Glutamatergic neuron (in vitro differentiated cells): ENCODE measurements at places on chromosomes 7 and 10.

GRCh38 chr7:45889367-45890067 lies 1.2 kb downstream of the IGFBP1 start:
- DNase-seq = no peak

DNA sequence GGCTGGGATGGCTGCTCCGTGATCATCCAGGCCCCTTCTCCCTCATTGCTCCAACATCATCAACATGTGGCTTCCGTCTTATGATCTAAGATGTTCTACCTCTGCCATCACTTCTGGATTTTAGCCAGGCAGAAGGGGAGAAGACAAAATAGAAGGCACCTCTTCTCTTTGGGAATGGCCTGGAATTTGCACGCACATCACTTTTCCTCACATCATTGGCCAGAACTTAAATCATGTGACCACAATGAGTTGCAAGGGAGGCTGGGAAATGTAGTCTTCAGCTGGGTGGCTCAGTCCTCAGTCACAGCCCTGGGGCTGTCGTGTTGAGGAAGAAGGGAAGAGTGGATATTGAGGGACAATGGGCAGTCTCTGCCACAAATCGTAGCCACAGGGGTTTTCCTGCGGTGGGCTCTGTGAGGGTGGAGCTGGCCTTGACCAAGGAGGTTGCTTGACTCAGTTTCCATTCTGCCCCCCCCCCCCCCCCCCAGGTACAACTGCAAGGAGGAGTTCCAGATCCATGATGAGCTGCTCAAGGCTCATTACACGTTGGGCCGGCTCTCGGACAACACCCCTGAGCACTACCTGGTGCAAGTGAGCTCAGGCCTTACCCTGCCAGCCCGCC lies 50.3 kb downstream of the PALD1 start:
- DNase-seq = peak; percentile 54

DNA sequence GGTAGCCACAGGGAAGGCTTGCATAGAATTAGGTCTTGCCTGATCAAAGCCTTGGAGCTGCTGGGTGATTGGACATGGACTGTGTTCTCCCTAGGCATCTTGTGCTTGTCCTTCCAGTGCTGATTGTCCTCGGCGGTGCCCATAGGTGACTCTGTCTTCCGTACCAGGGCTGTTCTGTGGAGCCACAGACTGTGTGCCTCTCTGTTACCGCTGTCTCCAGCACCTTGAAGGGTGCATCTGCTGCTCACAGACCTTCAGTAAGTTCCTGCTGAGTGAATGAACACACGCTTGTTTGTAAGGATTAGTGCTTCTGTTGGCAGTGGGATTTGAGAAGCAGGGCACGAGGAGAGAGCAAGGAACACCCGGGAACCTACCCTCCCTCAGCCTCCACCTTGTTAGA lies 116.7 kb downstream of the CELF2 start:
- DNase-seq = no peak

GRCh38 chr10:84706875-84707274 lies 378.5 kb downstream of the CCSER2 start:
- DNase-seq = no peak

DNA sequence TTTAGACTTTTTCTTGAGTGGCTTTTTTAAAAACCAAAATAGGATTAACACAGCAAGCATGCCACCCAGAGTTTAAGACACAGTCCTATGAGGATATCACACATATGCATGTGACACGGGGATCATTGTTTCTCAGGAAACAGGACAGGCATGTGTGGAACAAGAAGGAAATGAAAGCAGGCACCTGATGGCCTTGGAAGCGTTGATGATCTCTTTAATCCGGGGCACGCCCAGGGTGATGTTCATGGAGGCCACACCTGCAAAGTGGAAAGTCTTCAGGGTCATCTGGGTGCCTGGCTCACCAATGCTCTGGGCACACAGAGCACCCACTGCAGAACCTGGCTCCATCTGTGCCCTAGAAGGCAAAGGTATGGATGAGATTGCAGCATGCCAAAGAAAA lies 44.3 kb downstream of the POLR3A start:
- no peak for DNase-seq

DNA sequence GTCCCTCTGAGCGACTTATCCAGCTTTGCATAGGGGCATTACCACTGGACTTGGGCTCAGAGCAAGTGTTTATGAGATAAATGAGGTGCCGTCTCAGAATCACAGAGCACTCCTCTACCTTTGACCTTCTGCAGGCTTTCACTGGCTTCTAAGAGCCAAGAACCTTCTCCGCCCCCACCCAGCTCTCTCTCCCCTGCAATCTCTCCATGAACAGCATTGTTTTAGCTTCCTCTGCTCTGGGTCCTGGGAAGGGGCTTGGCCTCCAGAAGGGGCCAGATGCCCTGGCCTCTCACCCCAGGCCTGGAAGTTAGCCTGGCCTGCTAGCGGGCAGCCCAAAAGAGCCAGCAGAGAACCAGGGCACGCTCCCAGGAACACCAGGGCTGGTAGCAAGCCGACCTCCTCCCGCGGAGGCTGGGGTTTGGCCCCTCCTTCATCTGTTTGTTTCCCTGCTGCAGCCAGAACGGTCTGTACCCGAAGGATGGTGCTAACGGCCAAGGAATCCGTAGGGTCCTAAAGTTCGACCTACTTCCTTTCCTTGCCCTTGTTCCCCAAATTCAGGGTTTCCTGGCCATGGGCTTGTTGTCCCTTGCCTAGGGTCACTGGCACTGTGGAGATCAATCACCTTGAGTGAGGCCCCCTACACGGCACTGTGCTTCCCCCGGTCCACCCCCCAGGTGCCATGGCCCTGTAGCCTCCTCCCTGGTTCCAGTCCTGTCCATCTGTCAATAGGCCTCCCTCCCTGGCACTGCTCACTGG lies 18.7 kb upstream of the DDIT4 start:
- DNase-seq = peak; percentile 62

GRCh38 chr7:124191030-124191429 lies 158.2 kb upstream of the TMEM229A start:
- no peak for DNase-seq

- no peak for DNase-seq
Measured at GRCh38 chr10:15817409-15818046, 42.8 kb downstream of the MINDY3 start.

DNA sequence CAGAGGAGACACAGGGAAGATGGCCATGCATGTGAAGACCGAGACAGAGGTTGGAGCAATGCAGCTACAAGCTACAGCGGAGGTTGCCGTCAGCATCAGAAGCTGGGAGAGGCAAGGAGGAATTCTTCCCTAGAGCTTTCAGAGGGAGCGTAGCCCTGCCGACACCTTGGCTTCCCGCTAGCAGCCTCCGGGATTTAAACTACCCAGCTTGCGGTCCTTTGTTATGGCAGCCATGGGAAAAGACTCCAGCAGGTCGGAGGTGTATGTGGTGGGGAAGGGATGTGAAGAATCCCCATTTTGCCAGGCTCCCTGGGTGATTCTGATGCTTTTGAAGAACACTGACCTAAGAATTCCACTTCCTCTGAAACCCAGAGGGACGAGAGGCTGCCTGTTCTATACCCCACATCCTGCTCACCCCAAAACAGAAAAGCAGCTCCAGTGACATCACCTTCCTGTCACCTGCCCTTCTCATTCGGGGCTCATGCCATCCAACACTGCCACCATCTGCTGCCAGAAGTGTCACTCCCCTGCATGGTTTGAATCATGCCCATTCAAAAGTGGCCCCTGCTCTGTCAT lies 3.3 kb upstream of the SEPHS1 start:
- DNase-seq = no peak

GRCh38 chr7:102122026-102122425 lies 164.6 kb upstream of the SH2B2 start:
- DNase-seq = no peak

DNA sequence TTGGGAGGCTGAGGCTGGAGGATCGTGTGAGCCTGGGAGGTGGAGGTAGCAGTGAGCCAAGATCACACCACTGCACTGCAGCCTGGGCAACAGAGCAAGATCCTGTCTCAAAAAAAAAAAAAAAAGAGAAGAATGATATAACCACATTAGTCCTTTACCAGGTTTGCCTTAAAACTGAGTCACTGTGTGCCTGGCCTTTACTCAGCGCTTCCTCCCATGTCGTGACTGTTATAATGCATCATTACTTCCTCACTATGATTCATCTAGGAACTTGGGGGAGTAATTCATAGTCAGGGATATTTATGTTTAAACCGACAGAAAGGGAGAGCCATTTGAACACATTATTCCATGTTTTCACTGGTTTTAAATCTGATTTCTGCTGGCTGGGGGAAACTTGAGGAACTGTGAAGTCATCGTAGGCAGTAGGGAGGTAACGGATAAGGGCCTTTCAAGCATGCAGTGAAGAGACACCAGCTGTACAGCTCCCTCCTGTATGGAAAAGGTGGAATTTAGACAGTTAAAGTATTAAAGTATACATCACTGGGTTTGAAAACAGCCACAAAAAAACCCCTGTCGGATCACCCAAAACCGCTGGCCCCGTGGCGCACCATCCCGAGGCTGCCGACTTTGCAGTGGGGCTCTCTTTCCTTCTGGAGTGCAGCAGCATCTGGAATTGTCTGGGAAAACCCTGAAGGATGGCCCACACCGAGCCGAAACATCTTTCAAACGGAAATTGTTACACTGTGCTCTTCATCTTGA lies 119.8 kb downstream of the NKX6-2 start:
- DNase-seq = no peak

DNA sequence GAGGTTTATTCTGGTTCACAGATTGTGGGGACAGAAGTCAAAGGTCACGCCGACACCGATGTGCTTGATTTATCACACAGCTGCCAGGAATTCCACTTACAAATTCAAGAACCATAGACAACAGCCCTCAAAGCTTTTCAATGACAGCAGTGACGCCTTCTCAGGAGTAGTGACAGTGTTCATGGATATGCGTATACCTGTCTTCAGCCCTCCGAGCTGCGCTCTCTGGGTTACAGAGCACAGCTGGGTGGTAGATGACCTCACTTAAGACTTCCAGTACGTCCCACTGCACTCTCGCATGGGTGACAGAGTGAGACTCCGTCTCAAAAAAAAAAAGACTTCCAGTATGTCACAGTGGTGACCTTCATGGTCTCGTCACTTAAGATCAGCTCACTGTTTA lies 108.5 kb downstream of the TCERG1L start:
- no peak for DNase-seq

- no peak for DNase-seq
Measured at GRCh38 chr7:154530136-154530535, 472.8 kb downstream of the PAXIP1 start.

DNA sequence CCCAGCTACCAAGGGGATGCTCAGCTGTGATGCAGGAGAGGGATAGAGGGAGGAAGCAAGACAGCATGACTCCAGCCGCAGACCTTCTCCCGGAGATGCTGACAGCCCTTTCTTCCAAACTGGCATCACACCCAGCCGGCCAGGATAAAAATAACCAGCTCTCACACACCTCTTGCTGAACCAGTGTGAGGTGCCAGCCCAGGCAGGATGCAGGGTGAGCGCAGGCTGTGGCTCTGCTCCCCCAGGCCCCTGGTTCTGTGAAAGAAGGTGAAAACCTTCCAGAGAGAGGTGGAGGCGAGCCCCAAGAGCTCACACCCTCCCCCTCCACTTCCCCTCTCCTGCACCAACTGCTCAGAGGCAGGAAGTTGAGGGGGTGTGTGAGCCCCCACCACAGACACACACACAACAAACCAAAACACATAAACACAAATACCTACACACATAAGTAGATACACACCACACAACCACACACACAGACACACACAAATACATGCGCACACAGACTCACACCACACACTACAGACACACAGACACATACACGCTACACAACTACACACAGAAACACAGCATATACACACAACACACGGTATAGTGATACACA lies 4.0 kb downstream of the GPR15LG start:
- DNase-seq = no peak

DNA sequence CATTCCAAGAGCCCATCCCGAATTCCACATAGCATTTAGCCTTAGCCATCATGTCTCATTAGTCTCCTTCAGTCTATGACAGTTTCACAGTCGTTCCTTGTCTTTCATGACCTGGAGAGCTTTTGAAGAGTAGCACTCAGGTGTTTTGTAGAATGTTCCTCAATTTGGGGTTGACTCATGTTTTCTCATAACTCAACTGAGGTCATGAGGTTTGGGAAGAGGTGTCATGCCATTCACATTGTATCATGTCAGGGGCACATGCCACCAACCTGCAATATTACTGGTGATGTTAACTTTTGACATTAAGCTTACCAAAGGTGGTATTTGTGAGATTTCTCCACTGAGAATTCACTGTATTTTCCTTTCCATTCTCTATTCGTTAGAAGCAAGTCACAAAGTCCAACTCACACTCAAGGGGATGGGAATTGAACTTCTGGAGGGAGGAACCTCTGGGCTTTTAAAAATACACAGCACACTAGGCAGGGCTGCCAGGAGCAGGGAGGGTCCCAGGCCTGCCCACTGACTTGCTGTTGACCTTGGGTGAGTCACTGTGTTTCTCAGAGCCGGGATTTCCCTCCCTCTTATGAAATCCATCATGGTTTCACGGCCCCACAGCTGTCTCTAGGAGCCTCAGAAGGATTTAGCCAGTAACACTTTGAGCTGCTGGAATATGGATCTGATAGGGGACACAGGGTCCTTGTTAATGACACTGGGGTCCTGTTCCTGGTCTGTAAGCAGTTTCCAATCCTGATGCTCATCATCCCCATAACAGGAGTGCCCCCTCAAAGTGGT lies 74.4 kb upstream of the TCF7L2 start:
- no peak for DNase-seq

DNA sequence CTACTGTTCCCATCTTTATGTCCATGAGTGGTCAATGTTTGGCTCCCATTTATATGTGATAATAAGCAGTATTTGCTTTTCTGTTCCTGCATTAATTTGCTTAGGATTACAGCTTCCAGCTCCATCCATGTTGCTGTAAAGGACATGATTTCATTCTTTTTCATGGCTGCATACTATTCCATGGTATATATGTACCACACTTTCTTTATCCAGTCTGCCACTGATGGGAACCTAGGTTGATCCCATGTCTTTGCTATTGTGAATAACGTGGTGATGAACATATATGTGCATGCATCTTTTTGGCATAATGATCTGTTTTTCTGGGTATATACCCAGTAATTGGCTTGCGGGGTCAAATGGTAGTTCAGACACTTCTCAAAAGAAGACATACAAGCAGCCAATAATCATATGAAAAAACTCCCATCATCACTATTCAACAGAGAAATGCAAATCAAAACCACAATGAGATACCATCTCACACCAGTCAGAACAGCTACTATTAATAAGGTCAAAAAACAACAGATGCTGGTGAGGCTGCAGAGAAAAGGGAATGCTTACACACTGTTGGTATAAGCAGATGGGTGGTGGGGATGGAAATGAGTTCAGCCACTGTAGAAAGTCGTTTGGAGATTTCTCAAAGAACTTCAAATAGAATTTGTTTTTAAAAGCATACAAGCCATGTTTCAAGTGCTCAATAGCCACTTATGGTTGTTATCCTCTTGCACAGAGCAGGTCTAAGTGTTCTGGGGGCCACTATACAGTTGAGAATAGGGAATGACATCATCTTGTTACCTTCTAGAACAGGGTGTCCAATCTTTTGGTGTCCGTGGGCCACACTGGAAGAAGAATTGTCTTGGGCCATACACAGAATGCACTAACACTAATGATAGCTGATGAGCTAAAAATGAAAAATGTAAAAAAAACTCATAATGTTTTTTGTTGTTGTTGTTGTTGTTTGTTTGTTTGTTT lies 23.2 kb upstream of the SDK1 start:
- DNase-seq = no peak

GRCh38 chr10:14838582-14839304 lies 637 bp downstream of the HSPA14 start:
- DNase-seq = peak; percentile 69
